Activated gamma-delta T cell (primary cell): ENCODE measurements at places on chromosomes 6 and 20.

GRCh38 chr20:12882832-12883506 lies 125.8 kb upstream of the SPTLC3 start:
- no peak for DNase-seq

- no peak for DNase-seq
These were observed 632.7 kb upstream of the AGPAT4 start for GRCh38 chr6:161906571-161906970.

- DNase-seq, result no peak
These were observed 9.6 kb downstream of the CD24 start for GRCh38 chr6:106964954-106965353.

GRCh38 chr6:127276331-127276730 lies 9.7 kb downstream of the RNF146 start:
- DNase-seq, result no peak

DNA sequence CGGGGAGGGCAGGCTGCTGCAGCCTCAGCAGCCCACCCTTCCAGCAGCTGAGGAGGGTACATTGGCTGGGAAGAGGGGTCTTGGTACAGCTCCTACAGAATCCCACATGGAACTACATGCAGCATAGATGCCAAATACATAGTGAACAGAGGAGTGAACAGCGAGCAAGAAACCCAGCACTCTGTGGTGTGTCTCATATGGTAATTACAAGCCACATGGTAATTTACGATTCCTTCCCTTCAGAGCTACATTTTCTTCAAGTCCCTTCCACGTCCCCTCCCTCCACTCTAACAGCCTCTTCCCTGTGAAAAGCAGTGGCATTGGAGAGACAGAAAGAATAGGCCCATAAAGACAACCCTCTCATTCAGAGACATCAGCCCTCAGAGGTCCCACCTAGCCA lies 167.7 kb downstream of the SYNDIG1 start:
- no peak for DNase-seq

- no peak for DNase-seq
These were observed 122.4 kb downstream of the MRPL14 start for GRCh38 chr6:44004625-44005506.

GRCh38 chr20:6812530-6812929 lies 45.0 kb downstream of the BMP2 start:
- DNase-seq, result no peak

DNA sequence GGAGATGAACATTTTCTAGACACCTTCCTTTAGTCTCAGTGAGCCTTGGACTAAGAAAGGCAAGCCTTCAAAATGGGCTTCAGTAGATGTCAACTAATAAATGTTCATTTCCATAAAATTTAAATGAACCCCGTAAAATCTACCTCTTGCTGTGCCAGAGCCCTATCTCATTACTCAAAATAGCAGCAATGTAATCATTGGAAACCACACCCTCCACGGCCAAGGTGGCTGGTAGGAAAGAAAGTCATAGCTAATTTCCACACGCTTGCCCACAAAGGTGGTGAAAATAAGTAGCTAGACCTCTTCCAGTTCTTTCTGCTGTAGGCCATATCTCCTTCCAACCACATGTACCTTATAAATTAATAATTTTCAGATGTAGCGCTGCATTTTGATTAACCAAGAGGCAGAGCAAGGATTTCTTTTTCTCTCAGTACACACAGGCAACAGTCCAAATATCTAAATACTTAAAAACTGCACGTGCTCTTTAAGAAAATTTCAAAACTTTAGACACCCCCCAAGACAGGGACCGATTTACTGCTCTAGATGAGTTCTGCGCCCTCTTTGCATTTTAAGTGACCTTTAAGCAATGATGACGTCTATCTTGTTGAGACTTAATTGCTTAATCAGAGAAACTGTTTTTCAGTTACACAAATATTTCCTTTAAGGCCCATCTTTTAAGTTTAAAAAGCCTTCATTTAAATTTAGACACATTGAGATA lies 290.8 kb downstream of the ZNF217 start:
- no peak for DNase-seq

GRCh38 chr20:23915844-23916243 lies 36.3 kb upstream of the CST5 start:
- no peak for DNase-seq

DNA sequence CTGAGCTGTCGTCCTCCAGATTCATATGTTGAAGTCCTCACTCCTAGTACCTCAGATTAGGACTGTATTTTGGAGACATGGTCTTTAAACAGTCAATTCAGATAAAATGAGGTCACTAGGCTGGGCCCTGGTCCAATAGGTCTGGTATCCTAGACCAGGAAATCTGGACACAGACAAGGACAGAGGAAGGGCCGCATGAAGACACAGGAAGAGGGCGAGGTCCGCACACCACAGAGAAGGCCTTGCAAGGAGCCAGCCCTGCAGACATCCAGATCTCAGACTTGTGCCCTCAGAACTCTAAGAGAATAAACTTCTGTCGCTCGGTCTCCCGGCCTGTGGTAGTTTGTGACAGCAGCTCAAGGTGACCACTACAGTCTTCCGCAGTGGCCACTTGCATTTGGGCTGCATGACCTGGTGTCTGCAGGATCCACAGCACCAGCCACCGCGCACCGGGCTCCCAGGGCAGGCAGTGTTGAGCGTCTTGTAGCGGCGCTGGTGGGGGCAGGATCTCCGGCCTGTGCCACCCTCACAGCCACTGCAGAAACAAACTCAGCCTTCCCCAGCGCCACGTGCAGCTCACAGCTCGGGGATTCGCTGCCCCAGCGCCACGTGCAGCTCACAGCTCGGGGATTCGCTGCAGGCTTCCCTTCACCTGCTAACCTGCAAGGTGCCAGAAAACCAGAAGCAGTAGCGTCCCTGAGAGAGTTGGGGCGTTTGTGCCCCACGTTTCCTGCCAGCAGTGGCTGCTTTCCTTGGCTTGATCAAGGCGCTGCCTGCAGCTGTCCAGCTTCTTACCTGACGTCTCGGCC lies 6.0 kb upstream of the RBM38 start:
- DNase-seq, result no peak

DNA sequence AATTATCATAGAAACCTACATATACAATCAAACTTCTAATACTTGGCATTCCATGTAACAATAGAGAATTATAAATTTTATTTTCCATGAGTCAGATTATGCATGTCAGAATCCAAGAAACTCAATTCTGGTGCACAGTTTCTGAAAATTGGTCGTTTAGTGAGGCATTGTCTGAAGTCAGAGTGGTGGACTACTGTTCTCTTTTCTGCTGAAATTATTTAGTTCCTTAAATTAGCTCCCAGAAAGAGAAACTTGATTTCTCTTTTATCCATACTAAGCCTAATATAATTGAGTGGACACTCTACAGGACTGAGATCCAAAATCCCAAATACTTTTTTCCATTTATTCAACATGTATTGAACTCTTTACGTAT lies 265.5 kb downstream of the ALDH8A1 start:
- DNase-seq, result no peak
